ENCODE measurements at places on chromosomes 12 and 14. TPM values are rescaled to one million over a fixed set of nuclear protein-coding genes. Genes with fewer than 3 reads are reported as not detected.

DICER1 gene
- 15.4 TPM for polyA plus RNA-seq

GRCh38 chr14:34043627-34044372, 92.9 kb upstream of the EGLN3 start:
- DNase-seq: no peak
- no peaks in the 10 kb centered on the region for H3K27me3 ChIP-seq
- no peak overlapping the region for H3K4me3 ChIP-seq
- H3K4me1 ChIP-seq: no peaks in the 10 kb centered on the region
- H3K27ac ChIP-seq: no peak overlapping the region
- no peaks in the 10 kb centered on the region for H3K36me3 ChIP-seq

ARHGEF40 gene
- polyA plus RNA-seq: 0.27 TPM

DNA sequence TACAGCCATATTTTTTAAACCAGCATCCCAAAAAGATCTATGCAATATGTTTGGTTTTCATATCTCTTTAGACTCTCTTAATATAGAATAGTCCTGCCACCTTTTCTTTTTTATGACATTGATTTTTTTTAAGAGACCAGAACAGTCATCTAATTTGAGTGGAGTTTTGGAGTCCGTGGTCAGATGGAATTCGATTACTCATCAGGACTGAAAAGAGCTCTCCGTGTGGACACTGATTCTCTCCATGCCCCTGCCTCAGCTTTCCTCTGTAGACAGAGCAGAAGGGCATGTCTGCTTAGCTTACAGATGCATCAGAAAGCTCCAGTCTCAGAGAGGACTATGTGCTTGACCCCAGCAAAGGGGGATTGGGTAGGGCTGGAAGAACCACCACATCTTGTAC, 27.8 kb downstream of the SMCO2 start:
- H3K27ac ChIP-seq: no peak overlapping the region
- H3K36me3 ChIP-seq: peaks cover 33% of the 10 kb centered on the region
- H3K4me1 ChIP-seq: peaks cover 1% of the 10 kb centered on the region
- no peak overlapping the region for H3K4me3 ChIP-seq
- no peaks in the 10 kb centered on the region for H3K27me3 ChIP-seq

TROAP gene
- 2.1 TPM for polyA plus RNA-seq

DNA sequence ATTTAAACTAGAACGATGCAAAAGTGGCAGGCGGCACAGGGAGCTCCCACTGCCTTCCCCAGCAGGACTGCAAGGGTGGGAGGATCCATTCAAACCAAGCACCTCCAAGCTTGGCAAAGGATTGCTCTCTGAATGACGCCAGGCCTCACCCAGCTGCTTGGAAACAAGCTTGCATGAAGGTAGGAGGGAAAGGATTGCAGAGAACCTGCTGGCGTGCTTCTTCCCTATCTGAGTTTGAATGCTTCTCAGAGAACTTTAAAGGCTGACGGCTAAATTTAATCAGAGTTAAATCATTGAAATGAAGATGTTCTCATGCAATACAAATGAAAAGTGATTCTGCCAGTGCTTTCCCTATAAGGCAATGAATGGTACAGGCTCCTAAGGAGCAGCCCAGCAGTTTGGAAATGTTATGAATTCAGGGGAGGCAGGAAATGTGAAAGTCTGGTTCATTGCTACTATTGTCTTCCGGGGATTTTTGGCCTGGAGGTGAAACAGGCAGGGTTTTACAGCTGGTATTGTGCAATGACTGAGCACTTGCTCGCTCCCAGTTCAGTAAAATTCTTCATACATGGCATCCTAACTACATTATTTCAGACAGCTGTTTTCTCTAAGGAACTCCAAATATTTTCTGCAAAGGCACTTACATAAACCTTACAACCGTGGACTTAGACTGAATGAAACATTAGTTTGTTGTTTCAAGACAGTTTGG, 31.9 kb upstream of the DUSP6 start:
- peaks cover 4% of the 10 kb centered on the region for H3K27me3 ChIP-seq
- H3K4me1 ChIP-seq: peaks cover under 1% of the 10 kb centered on the region
- H3K4me3 ChIP-seq: no peak overlapping the region

GRCh38 chr12:62934799-62935674, at the start of gene PPM1H:
PPM1H (minus strand) TSS chr12:62935150; CDS start chr12:62934736, 414 bp downstream.
- H3K27ac ChIP-seq: no peak within 1 kb of the TSS
- DNase-seq: peak; percentile 18
- H3K4me1 ChIP-seq: peaks cover 14% of the 10 kb centered on the region
- no peaks in the 10 kb centered on the region for H3K36me3 ChIP-seq

SINHCAF gene
- polyA plus RNA-seq: 89.2 TPM

LRRC10 gene
- not detected for polyA plus RNA-seq

- H3K36me3 ChIP-seq: no peaks in the 10 kb centered on the region
- no peaks in the 10 kb centered on the region for H3K4me1 ChIP-seq
- H3K27me3 ChIP-seq: peaks cover 6% of the 10 kb centered on the region
- DNase-seq: no peak
Observed at GRCh38 chr14:56659964-56660551, 80.5 kb downstream of the TMEM260 start.

GRCh38 chr14:64745511-64746091, 41.4 kb downstream of the PLEKHG3 start:
- DNase-seq: no peak
- H3K4me1 ChIP-seq: no peaks in the 10 kb centered on the region
- H3K27ac ChIP-seq: no peak overlapping the region
- no peaks in the 10 kb centered on the region for H3K36me3 ChIP-seq

DNA sequence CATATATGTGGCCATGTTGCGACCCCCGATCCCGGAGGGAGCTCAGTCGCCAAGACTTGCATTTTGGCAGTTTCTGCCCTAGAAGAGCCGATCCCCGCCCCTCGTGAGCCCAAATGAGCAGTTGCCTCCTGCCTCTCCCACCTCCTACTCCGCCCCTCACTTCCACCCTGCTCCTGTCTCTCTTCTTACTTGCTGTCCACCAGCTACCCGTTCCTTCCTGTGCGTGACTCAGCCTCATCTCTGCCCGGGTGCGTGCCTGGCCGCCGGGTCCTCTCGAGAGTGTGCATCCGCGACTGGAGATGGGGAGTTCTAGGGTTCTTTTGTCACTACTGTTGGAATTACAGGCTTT, 585 bp downstream of the GPATCH2L start:
- H3K36me3 ChIP-seq: peaks cover 14% of the 10 kb centered on the region
- peak overlapping the region; percentile 97 for H3K27ac ChIP-seq
- DNase-seq: peak; percentile 50
- peaks cover 50% of the 10 kb centered on the region for H3K4me1 ChIP-seq
- H3K27me3 ChIP-seq: no peaks in the 10 kb centered on the region

DNA sequence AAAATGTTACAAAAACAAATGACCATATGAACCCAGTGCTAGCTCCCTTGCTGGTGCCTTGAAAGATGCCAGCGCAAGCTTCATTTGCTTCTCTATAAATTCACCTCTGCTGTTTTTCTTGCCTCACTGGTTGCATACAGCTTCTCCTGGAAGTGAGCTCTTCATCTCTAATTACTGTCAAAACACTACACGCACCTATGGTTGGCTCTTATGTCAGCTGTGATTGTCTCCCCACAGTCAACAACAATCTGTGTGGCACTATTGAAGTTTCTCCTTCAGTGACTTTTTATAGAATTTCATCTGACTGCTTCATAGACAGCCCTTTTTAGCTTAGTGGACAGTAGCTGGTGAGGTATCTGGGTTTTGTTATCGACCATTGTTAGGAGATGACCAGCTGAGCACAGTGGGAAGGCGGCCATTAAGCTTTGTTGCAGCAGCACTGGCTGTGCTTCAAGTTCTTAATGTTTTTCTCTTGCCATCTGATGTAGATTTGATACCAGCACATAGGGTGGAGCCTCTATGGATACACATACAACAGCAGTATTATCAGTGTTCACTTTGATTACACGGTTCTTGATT, 131.8 kb downstream of the KITLG start:
- no peaks in the 10 kb centered on the region for H3K27me3 ChIP-seq
- DNase-seq: no peak
- H3K4me1 ChIP-seq: no peaks in the 10 kb centered on the region
- H3K4me3 ChIP-seq: no peak overlapping the region
- no peak overlapping the region for H3K27ac ChIP-seq
- H3K36me3 ChIP-seq: no peaks in the 10 kb centered on the region

GRCh38 chr12:116314477-116314876, 37.0 kb upstream of the MED13L start:
- no peak overlapping the region for H3K4me3 ChIP-seq
- H3K36me3 ChIP-seq: no peaks in the 10 kb centered on the region
- no peak for DNase-seq
- peaks cover 14% of the 10 kb centered on the region for H3K4me1 ChIP-seq

- no peak for DNase-seq
- H3K4me3 ChIP-seq: no peak overlapping the region
- no peak overlapping the region for H3K27ac ChIP-seq
- H3K27me3 ChIP-seq: peaks cover 51% of the 10 kb centered on the region
Observed at GRCh38 chr14:23252420-23253333, 14.9 kb downstream of the RNF212B start.

GRCh38 chr12:106109168-106109910, 29.4 kb downstream of the NUAK1 start:
- no peak for DNase-seq
- H3K27me3 ChIP-seq: peaks cover 37% of the 10 kb centered on the region
- no peak overlapping the region for H3K4me3 ChIP-seq
- H3K4me1 ChIP-seq: no peaks in the 10 kb centered on the region
- no peaks in the 10 kb centered on the region for H3K36me3 ChIP-seq
- H3K27ac ChIP-seq: no peak overlapping the region

DNA sequence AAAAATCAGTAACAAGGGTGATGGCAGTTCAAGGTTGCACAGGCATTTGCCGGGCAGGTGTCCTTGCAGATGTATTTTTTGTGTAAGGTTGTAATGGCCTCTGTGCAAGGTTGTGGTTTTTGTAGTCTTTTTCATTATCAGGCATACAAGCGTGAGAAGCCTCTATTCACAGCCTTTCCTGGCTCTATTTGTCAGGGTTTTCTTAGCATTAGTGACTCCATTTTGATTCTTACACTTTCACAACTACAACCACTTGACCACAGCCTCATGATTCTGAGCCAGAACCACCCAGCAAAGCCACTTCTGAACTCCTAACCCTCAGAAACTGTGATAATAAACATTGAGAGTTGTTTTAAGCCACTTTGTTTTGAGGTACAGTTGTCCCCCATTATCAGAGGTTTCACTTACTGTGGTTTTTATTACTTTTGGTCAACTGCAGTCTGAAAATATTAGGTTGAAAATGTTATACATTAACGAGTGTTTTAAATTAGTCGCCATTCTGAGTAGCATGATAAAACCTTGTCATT, 27.5 kb upstream of the CHGA start:
- H3K4me1 ChIP-seq: no peaks in the 10 kb centered on the region
- H3K27ac ChIP-seq: no peak overlapping the region
- H3K4me3 ChIP-seq: no peak overlapping the region

DNA sequence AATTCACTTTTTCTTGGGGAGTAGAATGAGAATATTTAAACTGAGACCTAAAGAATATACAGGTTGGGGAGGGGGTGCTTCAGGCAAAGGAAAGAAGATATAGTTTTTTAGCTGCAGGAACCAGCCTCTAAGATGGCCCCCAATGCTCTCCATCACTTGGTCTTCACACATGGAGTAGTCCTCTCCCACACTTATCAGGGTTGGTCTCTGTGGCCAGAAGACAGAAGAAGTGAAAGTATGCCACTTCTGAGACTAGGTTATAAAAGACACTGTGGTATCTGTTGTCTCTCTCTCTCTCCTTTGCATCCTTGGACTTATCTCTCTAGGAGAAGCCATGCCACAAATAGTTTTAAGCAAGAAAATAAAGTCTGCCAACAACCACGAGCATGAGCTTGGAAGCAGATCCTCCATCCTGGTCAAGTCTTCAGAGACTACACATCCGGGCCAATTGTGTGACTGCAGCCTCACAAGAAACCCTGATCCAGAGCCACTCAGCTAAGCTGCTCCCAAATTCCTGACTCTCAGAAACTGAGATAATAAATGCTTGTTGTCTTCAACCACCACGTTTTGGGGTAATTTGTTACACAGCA, 18.0 kb downstream of the PUS7L start:
- peaks cover 19% of the 10 kb centered on the region for H3K36me3 ChIP-seq
- no peak overlapping the region for H3K27ac ChIP-seq

DNA sequence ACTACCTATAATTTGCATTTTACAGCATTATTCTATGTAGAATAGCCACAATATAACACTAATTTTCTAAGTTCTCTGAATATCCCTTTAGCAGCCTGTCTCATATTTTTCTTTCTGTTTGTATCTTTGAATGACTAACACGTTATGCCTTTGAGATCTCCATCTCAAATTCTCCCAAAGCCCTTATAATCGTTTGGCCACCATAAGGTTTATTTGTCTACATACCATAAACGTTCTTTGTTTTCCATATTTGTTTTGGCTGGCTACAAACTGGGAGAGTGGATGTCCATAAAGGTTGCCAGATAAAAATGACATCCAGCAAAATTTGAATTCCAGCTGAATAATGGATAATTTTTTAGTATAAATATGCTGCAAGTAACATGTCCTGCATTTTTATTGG, 203.7 kb downstream of the STXBP6 start:
- H3K4me1 ChIP-seq: no peaks in the 10 kb centered on the region
- H3K36me3 ChIP-seq: no peaks in the 10 kb centered on the region
- no peak for DNase-seq
- peaks cover 5% of the 10 kb centered on the region for H3K27me3 ChIP-seq
- no peak overlapping the region for H3K4me3 ChIP-seq
- H3K27ac ChIP-seq: no peak overlapping the region

TAS2R7 gene
- polyA plus RNA-seq: not detected

- H3K36me3 ChIP-seq: no peaks in the 10 kb centered on the region
- H3K27me3 ChIP-seq: no peaks in the 10 kb centered on the region
- no peak overlapping the region for H3K4me3 ChIP-seq
- peak; percentile 41 for DNase-seq
Observed at GRCh38 chr14:91774140-91775096, 42.5 kb upstream of the CATSPERB start.

GRCh38 chr14:68464711-68465110, 328.2 kb downstream of the ZFP36L1 start:
- DNase-seq: no peak
- H3K27ac ChIP-seq: no peak overlapping the region
- H3K4me3 ChIP-seq: no peak overlapping the region
- no peaks in the 10 kb centered on the region for H3K36me3 ChIP-seq

Measured in naive B cell (primary cell).